ENCODE measurements at places on chromosomes 4 and X.

- DNase-seq = no peak
Measured at GRCh38 chrX:17020851-17021821, 74.7 kb downstream of the REPS2 start.

GRCh38 chr4:185004562-185005218 is 13.6 kb upstream of the HELT start:
- peak; percentile 2 for DNase-seq

GRCh38 chr4:140014284-140014683 is 139.7 kb downstream of the MAML3 start:
- DNase-seq = no peak

DNA sequence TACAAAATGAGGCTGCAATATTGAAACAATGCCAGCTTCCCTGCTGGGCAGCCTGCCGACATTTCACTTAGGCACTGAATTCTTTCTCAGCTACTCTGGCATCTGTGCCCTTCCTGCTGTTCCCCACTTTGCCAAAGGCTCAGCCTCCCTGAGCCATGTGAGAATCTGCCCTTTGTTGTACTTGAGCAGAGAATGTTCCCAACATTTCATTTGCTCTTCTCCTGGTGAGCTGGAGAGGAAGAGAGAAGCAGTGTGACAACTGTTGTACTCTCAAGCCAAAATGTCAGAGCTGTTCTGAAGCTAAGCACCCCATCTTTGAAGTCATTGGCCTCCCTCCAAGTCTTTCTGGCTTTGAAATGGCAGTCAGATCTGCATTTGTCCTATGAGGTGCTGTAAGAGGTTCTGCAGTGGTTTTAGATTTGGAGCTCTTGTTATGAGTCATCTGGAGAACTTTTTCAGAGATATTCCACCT is 32.5 kb downstream of the LANCL3 start:
- peak; percentile 5 for DNase-seq

DNA sequence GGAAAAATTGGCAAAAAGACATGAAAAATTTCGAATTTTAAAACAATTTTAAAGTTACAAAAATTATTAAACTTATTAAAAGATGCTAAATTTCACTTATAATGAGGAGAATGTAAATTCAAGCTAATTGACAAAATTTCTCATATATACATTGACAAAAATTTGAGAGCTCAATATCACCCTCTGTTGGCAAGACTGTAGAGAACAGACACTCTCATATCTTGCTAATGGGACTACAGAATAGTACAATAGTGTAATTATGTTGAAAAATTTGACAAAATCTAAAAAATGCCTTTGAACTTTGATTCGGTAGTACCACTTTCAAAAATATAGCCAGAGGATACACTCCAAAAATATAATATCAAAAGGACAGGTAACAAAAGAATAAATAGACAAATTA is 29.8 kb downstream of the DCAF8L2 start:
- no peak for DNase-seq

GRCh38 chrX:68376373-68376772 is 56.9 kb downstream of the OPHN1 start:
- no peak for DNase-seq

DNA sequence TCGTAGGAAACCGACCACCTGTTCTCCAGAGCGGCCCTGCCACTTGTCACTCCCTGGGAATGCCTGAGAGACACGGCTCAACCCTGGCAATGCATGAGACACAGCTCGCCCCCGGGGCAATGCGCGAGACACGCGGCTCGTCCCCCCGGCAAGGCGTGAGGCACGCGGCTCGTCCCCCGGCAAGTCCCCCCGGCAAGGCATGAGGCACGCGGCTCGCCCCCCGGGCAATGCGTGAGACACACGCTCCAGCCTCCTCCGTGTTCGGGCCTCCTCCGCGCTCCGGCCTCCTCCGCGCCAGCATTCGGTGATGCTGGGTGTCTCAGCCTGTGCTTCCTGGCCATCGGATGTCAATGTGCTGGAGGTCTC is 27.5 kb upstream of the CPLX1 start:
- DNase-seq = no peak

Data from Jurkat, Clone E6-1 (cell line).